ENCODE measurements at places on chromosomes 7 and 10. TPM values are rescaled to one million over a fixed set of nuclear protein-coding genes. Genes with fewer than 3 reads are reported as not detected.

The TMEM229A gene
- total RNA-seq: not detected

The GPR37 gene
- not detected for total RNA-seq

The COL13A1 gene
- total RNA-seq: not detected

The MIOS gene
- 20.1 TPM for total RNA-seq

The DDIT4 gene
- total RNA-seq: 91.8 TPM

The CALN1 gene
- not detected for total RNA-seq

GRCh38 chr10:31317171-31317570 lies 1.8 kb upstream of the ZEB1 start:
- no peak for DNase-seq

- DNase-seq: no peak
Measured at GRCh38 chr10:62614389-62615157, 189.9 kb upstream of the ADO start.

DNA sequence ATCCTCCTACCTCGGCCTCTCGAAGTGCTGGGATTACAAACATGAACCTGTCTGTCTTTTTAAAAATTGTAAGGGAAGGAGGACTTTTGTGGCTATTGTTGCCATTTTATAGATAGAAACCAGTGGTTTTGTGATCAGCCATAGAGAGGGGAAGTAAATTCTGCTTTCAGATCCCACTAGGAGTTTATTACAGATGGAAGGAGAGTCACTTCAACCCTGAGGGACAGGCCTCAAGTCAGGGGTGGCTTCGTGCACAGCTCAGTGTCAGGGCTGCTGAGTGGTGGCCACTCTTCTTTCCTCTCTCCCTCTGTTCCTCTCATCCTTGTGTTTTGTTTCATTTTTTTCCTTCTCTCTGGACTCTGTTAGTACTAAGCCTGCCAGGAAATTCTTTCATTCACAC lies 60.8 kb downstream of the OGDH start:
- DNase-seq: no peak

DNA sequence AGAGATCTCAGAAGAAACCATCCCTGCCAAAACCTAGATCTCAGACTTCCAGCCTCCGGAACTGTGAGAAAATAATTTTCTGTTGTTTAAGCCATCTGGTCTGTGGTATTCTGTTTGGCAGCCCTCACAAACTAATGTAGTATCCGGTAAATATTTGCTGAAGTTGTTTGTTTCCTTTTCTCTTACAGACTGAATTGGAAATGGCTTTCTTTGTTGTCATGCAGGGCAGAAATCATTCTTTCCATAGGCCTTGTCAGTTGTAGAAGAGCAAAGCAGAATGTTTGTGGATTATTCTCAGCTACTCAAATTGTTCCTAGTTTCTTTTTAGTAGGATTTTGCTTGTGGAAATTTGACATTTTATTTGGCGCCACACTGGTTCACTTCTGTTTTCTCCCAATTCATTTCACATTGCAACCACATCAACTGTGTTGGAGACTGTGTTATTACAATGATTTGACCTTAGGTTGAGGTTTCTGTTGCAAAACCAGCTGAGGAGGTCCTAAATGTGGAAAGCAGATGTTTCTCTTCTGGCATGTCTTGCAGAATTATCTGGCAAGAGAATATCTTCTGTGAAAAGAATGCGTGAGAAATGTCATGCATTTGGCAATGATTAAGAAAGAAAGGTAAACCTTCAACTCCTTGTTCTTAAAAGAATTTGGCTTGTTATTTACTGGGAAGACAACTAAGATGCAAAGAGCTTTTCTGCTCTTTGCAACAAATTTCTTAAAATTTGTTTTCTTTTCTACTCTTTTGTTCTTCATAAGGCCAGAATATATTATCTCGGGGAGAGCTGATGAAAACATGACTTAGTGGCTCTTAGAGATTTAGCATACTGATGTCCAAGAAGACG lies 25.8 kb downstream of the ACTA2 start:
- no peak for DNase-seq

GRCh38 chr10:116774728-116775151 lies 32.4 kb upstream of the HSPA12A start:
- no peak for DNase-seq

DNA sequence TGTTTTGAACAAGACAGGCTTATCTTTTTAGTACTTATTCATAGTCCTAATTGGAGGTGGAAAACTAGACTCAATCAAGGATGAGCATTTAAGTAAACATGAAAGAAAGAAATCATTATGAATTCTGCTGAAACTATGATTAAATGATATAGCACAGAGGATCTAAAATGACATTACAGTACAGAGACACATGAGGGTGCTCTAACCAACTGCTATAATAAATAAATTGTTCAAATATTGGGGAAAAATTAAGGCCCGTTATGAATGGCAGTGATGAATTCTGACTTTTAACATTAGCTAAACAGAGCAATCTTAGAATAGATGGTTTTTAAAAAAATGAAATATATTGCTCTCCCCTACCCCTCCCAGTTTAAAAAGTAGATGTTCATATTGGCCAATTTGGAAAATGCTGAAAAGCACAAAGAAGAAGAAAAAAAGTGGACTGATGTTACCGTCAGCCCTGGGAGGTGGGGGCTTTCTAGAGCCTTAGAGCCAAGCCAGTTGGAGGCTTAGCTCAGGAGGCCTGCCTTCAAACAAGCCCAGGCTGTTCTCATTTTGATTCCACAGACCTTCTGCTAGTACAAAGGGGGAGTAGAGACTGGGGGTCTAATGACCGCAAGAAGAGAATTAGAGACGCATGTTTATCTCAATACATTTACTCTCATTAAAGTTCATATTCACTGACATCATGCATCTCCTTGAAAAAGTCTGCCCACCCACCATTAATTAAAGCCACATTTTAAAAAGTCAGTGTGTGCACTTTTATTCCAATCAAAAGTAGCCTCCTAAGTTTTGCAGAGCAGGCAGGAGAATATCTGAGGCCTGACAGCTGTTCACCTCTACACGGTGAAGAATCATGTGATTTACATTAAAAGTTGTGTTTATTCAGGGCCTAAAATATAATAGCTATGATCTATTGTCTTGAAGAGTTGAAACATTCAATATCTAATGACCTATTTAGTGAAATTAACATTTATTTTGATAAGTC lies 10.0 kb downstream of the WNT2 start:
- no peak for DNase-seq

GRCh38 chr10:63467841-63468240 lies 2.1 kb upstream of the JMJD1C start:
- no peak for DNase-seq

- DNase-seq: no peak
Measured at GRCh38 chr7:128875523-128875948, 12.9 kb downstream of the ATP6V1F start.

DNA sequence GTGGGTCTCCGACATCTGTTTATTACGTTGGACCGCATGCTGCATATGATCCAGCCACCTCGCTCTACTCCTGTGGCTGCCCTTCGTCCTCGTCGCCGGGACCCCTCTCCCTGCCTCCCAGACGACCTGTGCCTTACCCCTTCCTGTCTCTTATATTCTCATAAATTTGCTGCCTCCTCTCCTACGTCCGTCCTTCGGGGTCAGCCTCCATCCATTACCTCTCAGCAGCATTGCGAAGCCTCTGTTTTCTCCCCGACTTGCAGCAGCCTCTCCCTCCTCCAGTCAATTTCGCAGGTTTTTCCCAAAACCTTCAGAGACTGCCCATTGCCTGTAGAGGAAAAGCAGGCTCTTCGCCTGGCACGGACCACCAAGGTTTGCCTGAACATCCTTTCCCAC lies 39.4 kb upstream of the LEP start:
- DNase-seq: no peak

DNA sequence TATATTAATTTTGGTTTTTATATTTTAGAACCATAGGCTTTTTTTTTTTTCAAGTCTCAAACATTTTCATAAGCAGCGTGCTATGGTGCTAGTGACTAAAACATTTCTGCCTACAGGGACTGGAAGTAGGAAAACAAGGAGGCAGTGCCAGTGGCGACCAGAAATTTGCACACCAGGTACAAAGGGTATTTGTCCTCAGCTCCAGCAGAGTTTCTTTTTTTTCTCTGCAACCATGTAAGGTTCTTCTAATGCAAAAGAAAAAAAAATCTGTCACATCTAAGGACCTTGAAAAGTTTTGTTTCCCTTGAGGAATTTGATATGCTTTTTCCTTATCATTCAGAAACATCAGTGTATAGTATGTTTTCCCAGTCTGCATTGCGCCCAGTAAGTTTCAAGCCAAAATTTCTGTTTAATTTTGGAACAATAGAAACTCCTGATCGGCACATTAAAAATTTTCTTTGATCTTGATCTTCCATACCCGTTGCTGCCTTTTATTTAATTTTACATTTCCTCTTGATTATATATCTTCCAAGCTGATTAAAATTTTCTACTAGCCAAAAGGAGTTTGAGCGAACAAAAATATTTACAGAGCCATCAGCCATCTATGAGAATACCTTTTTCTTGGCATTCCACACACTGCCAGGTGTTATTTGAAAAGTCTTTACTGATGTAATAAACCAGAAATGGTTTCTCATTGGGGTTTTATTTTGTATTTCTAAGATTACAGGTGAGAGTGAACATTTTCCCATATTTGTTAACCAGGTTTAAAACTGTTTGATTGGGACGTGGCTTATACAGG lies 956 bp upstream of the KLHDC10 start:
- DNase-seq: no peak

DNA sequence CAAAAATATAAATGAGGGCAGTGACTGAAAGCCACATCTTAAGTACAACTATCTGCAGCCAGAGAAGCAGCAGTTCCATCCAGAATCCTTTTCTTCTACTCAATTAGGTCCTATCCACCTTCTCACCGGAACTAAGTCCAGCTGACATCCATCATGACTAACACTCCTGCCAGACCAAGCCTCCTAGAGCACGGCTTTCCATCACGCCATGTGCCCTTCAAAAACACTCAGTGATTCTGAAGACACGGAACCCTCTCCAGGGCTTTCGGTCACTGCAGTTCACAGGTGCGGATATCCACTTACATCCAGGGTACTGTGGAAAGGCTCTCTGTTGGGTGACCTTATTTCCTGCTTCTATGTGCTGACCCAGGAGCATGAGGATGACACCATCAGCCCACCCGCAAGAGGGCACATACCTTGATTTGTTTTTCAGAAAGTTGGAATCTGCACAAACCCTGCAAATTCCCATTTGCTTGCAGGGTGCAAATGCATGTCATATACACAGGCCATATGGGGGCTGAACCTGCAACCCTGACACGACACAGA lies 64.3 kb downstream of the FAM171A1 start:
- DNase-seq: no peak

DNA sequence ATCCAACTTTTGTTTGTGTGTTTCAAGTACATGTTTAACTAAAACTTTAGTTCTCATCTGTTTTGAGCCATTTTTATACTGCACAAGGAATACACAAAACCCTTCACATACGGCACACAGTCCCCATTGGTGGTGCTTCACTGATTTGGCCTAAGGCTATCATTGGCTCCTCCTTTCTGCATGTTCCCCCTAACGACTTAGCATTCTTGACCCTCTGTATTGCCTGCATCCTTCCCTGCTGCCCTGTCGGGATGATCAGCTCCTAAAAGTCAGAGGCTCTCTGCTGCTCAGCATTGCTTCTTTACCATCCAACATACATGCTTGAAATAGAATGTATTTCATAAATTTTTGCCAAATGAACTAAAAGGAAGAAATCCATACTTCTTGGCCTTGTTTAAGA lies 111.4 kb upstream of the ABCB5 start:
- no peak for DNase-seq

- DNase-seq: no peak
Measured at GRCh38 chr10:117126034-117126433, 12.0 kb downstream of the VAX1 start.

Data from OCI-LY7 (cell line).